Upper lobe of left lung (tissue), 6 donors: ENCODE measurements at places on chromosomes 3 and 15.

DNA sequence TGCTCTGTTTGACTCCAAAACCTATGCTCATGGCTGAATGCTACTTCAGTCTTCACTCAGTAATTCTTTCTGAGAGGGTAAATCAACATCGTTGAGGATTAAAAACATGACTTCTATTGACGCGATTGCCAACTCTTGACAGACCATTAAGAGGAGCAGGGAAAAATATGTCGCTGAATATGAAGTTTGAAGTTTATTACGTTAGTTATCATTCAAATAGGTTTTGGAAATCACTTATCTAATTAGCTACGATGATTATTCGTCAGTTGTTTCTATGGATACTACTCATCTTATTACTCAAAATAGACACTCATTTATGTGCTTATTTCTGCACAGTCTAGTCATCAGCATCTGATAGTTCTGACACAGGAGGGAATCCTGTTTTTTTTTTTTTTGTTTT is 279.2 kb upstream of the TBL1XR1 start:
- DNase-seq = no peak

- DNase-seq = peak; percentile 89
Observed at GRCh38 chr3:49723296-49723627, 489 bp downstream of the GMPPB start.

DNA sequence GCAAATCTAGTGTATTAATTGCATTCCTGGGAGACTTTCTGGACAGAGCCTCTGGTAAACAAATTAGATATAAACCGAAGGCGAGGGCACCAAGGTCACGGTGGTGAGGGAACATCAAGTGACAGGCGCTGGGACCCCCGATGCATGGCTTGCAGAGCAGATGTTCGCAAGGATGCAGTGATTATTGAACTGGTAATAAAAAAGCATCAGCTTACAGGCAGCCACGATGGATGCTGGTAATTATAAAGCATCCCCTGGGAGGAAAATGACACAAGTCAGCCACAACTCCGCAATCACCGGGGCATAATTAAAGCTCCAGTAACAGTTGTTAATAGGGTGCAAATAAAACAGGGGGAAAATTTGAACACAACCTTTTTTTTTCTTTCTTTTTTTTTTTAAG is 231.1 kb upstream of the DPH6 start:
- DNase-seq = no peak

DNA sequence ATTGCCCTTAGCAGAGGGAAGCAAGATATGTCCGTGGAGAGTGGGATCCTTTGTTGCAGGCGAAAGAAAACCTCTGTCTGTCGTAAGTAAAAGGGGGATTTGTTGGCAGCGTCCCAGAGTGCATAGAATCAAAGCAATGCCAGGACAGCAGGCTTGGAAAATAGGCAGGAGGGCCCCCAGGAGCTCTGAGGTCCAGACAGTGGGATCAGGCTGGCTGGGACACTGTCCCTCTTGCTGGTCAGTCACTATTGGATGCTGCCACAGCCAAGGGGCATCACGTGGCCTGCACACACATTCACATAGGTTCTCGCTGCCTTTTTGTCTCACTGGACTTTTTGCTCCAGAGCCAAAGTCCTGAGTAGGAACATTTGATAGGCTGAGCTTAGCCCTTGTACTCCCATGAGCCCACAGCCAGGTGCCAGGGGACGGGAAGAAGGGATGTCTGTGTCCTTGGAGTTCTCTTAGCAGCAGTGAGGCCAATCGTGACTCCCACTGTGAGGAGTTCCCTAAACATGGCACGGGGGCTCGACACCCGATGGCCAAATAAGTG is 10.7 kb downstream of the MUC20 start:
- DNase-seq = no peak

DNA sequence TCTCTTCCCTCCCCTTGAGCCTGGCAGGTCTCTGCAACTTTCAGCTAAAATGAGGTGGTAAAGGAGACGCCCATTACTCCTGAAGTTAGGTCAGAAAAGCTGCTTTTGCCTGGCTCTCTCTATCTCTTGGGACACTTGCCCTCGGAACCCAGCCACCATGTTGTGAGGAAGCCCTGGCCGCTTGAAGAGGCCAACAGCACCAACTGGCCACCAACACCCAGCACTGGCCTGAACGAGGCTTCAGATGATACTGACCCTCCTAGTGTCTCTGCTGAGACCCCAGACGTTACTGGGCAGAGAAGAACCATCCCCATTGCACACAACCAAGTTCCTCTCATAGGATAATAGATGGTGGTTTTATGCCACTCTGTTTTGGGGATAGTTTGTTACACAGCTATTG is 49.5 kb upstream of the PCSK6 start:
- no peak for DNase-seq

DNA sequence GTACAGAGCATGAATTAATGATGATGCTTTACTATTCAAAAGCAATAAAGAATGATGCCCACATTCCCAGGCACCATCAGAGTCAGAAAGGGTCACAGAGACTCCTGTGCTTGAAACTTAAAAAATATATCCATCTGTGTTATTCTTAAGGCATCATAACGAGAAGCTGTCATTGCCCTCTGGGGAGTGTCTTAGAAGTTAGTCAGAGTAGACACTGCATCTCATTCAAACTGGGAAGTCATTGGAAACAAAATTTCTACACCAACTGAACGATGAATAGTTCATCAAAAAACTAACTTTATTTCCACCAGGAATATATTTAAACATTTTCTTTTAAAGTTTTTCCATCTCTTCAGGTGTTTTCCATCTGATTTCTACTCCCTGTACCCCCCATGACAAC is 122.9 kb downstream of the RFTN1 start:
- DNase-seq = no peak

DNA sequence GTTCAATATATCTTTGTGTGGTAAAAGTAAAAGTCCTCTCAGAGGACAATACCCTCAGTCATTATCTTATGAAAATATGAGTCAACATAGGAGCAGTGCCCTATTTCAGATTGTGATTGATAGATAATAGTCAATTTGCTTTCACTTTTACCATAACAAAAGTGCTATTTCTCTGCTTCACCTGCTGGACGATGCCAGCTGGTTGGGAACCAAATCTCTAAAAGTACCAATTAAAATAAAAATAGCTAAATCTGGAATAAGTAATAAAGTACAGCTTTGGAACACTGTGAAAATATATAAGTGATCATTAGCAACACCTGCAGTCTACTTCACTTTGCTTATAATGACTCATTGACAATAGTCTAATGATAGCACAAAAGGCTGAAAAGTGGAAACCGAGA is 390.3 kb upstream of the AGTR1 start:
- DNase-seq = no peak

GRCh38 chr15:94666553-94666952 is 435.2 kb downstream of the MCTP2 start:
- DNase-seq = no peak

GRCh38 chr15:51825698-51826097 is 3.8 kb upstream of the TMOD3 start:
- no peak for DNase-seq

- DNase-seq = no peak
Observed at GRCh38 chr15:59002418-59002859, 15.0 kb downstream of the RNF111 start.

GRCh38 chr15:32675466-32675865 is 34.0 kb downstream of the SCG5 start:
- DNase-seq = no peak

DNA sequence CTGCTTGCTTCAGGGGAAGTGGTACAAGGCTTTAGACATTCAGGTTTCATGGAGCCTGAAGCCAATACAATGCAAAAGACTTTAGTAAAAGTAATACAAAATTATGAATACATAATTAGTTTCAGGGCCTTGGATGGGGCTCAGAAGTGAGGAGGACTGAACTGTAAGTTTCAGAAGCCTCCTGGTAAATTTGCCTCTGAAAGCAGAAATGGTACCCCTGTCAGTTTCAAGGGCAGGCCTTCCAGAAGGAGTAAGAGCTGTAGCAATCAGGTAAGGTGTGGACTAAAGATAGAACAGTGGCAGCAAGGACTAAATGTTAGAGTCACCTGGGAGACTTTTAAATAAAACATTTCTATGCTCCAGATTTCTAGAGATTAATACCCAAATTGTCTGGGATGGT is 402.5 kb upstream of the GOLIM4 start:
- DNase-seq = no peak

DNA sequence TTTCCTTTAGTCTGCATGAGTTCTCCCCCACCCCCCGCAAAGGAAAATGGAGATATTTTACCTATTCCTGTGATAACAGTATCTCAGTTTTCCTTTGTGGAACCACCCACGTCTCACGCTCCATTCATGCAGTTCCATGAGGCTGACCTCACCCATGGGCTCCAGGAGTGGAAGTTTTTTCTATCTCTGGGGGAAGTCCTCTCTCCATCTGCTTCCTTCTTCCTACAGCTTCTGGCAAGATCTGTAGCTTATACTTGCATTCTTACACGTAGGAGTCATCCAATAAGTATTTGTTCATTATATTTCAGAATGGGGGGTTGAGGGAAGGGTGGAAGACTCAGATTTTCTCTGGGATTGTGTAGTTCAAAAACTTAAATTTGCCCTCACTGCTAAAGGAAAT is 5.8 kb upstream of the GLCE start:
- DNase-seq = no peak

- no peak for DNase-seq
Observed at GRCh38 chr3:127037971-127038446, 55.1 kb downstream of the PLXNA1 start.

- DNase-seq = no peak
Observed at GRCh38 chr15:31276596-31277298, 49.9 kb upstream of the KLF13 start.

GRCh38 chr3:78580681-78581080 is 1187.1 kb downstream of the ROBO1 start:
- DNase-seq = no peak

- DNase-seq = no peak
Observed at GRCh38 chr3:170660139-170660538, 74.3 kb upstream of the SLC7A14 start.

DNA sequence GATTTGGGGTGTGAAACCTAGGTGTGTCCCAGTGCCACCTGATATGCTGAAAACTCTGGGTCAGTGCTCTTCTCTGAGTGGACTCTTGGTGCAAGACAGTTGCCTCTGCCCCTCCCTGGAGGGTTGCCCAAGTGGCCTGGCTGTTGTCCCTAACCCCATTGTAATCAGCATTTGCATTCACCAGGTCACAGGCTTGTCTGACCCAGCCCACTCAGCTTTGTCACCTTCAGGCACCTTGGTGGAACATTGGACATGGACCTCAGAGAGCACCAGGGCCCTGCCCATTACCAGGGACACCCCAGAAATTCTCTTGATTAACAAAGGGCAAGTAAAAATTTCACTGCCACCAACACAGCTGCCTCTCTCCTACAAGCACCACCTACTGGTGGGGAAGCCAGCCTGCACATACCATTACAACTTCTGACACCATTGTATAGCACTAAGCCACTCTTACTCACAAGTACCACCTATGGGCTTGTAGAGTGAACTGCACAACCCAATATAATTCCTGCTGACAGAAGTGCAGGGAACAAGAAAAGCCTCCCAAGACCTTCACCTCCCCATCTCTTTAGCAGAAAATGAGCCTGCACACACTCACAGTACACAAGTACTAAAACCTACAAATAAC is 324.6 kb downstream of the EPHA6 start:
- no peak for DNase-seq
